ENCODE measurements at places on chromosomes 7 and 10.

- no peak for DNase-seq
These were observed 35.0 kb downstream of the ENTPD1 start for GRCh38 chr10:95790982-95791381.

GRCh38 chr7:85041605-85042216 is 145.1 kb downstream of the SEMA3D start:
- DNase-seq: no peak

GRCh38 chr7:78769481-78770101 is 683.9 kb downstream of the MAGI2 start:
- DNase-seq: no peak

DNA sequence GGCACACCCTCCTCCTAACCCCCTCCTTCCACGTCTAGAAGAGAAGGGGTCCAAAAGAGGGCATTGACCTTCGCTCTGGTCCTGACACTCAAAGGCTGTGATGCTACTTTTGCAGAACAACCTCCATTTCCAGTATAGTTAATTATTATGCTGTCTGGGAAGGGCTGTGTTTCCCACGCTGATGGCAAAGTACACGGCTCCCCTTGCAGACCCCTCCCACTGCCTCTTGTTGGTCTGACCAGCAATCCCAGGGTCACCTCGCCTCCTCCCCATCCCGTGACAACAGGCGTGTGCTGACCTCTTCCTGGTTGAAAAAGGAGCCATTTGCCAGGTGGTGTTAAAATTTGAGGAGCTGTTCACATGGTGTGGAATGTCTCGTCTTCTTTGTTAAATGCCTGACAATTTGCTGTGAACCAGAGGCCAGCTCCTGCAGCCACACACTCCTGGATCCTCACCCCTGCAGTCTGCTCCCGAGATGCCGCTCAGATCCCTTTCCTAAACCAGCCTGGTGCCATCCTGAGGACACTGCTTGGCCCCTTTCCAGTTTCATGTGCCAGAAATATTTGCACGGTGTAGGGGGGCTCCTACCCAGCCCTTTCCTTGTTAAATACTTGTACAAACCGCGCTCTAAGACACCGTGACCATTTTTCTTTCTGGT is 321.7 kb downstream of the WDR37 start:
- DNase-seq: no peak

- DNase-seq: no peak
These were observed 21.3 kb upstream of the IFIT2 start for GRCh38 chr10:89280508-89280907.

GRCh38 chr10:11742779-11743298 is 657 bp downstream of the ECHDC3 start:
- no peak for DNase-seq

DNA sequence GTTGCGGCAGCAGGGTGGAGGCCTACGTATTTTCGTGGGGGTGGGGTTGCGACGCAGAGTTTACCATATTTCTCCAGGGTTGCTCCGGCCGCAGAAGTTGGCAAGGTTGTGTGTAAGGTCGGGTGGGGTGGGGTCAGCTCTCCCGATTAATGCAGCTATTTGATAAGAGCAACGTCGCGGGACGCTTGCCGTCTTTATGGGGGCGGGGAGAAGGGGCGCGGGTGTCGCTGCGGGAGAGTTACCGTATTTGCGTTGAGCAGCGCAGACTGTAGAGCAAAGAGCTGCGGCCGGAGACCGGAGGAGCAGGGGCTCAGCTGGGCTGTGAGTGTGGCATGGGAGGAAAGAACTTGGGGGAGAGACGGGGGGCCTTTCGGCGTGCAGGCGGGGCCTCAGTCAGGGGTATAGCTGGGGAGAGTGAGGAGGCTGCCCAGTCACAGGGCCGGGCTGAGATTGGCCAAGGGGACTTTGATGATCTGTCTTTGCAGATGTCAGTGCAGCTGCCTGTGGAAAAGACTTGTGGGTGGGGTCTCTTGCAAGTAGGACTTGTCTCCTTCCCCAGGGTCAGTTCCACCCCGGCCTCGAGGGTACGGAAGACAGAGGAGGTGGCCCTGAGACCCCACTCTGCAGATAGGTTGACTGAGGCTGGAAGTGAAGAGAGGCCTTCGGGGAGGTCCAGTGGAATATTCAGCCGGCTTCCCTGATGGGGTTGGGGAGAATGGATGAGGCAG is 26.6 kb downstream of the ZNF775 start:
- no peak for DNase-seq

DNA sequence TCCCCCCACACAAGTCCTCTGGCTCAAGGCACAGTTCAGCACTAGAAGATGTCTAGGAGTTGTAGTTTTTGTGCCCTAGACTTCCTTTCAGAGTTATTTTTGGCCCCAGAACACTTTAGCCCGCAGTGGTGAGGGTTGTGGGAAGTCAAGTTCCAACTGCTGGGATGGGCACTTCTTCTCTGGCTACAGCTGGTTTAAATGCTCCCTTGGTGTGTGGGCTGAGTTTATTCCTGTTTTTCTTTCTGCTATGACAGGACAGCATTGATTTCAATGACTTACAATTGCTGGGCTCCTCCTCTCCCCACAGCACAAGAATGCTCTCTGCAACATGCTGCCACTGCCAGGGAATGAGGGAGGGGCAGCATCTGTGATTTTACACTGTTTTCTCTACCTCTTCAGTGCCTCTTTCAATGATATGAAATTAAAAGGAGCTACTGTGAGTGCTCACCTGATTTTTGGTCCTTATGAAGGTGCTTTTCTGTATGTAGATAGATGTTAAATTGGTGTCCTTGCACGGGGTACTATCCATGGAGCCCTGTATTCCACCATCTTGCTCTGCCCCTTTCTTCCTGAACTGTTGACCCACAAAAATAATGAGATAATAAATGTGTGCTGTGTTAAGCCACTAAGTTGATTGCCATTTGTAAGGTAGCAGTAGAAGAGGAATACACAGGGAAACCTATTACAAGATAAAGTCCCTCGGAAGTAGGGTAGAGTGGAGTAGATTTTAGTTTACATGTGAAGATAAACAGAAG is 56.3 kb downstream of the SLC13A1 start:
- DNase-seq: no peak

Data from SK-N-MC (cell line).